ENCODE measurements at places on chromosomes 5 and 9.

DNA sequence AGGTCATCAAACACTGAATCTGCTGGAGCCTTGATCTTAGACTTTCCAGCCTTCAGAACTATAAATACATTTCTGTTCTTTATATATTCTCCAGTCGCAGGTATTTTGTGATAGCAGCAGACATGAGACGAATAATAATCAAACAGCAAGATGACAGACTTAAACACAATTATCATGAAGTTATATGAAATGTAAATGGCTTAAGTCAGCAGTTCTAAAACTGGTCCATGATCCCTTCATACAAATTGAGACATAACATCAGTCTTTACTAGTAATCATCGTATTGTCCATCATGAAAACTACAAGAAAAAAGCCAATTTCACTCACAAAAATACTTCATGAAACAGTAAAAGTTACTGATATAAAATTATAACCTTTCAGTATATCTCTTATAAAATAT is 101.8 kb downstream of the ZDHHC21 start:
- DNase-seq, result no peak

DNA sequence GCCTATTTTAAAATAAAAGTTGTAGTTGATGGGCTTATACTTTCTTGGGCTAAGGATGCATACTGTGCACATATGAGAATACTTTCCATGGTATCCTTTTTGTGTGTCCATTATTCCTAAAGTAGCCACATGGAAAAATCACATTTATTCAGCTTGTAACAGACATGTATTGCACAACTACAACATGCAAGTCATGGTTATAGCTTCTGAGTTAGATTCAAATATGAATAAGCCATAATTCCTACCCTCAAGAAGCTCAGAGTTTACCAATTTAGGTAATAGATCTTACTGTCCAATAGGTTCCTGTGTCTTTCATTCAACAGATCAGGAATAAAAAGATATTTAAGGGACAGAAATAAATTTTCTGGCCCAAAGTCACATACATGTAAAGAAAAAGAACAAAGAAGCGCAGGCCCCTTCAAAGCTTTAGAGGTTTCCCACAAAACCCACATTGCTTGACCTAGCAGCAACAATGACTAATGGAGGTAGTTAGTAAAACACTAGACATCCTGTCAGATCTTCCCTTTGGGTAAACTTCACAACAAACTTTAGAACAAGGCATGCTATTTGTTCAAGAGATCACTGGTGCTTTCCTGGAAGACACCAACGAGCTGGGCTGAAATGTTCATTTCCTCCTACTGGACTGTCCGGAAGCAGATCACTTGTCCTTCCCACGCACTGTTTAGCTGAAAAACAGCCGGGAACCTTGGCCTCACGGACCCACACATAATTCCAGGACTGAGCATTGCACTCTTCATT is 78.4 kb upstream of the ITGA1 start:
- DNase-seq, result no peak

- no peak for DNase-seq
These were observed 89.4 kb downstream of the DOCK8 start for GRCh38 chr9:304106-304505.

DNA sequence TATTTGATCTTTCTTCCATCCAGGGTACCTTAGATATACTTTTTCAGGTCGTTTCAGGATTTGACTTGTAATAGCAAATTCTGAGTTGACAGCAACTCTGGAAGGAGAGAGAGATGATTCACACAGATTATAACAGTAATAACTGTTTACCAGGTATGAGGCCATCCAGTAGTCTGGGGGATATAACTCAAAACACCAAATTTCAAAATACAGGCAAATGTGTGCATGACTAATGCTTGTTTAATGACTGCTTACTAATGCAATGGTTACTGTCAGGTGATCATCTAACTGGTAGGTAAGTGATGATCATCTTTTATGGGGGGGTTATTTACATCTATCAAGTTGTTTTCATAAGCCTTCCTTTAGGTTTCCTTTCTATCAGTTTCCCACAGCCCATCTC is 412.3 kb downstream of the MAT2B start:
- no peak for DNase-seq

DNA sequence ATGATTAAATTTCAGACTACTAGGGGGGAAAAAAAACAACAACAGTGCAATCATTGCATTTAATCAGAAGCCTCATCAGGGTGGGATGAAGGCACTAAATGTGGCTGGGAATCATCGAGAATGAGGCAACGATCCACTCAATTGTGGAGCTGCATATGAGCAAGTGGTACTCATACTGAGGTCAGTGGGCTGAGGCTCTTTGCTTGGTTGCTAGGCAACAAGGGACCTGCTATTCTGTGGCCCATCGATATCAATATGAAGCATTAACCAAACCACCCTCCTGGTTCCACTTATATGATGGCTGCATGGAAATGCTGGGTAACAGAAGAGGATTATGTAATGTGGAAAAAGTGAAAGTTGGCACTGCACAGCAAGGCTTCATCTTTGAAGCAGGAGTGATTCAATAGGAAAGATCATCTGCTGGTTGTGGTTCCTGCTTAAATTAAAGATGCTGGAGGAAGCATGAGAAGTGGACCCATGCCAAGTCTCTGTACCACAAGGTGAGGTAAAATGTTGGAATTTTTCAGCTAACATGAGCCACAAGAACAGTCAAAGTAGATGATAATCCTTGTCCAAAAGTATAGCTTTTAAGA is 159.8 kb upstream of the HMHB1 start:
- DNase-seq, result no peak

- DNase-seq, result no peak
These were observed 19.2 kb upstream of the SMC2 start for GRCh38 chr9:104074876-104075275.

- DNase-seq, result no peak
These were observed 10.8 kb downstream of the KCNT1 start for GRCh38 chr9:135712613-135713295.

DNA sequence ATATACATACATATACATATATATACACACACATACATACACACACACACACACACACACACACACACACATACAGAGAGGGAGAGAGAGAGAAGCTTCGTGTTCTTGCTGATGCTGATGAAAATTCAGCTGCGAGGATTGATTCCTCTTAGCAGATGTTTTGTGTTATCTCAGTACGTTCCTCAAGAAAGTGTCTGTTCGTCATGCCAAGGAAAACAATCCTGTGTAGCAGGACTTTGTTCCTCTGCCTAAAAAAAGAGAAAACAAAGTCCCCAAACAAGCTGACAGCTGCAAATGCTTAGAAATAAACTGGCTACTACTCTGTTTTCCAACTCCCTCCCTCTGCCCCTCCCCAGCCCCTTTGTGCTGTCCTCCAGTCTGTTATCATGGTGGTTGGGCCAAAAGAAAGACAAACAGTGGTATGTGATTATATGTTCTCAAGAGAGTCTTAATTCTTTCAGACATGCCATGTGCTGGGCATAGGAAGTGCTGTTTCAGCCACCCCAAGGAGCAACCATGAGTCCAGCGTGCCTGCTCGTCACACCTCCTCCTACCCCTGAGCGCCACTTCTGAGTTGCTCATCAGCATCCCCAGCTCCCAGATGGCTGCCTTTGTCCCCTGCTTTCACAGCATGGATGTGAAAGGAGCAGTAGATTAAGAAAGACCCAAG is 71.5 kb upstream of the EQTN start:
- DNase-seq, result no peak

DNA sequence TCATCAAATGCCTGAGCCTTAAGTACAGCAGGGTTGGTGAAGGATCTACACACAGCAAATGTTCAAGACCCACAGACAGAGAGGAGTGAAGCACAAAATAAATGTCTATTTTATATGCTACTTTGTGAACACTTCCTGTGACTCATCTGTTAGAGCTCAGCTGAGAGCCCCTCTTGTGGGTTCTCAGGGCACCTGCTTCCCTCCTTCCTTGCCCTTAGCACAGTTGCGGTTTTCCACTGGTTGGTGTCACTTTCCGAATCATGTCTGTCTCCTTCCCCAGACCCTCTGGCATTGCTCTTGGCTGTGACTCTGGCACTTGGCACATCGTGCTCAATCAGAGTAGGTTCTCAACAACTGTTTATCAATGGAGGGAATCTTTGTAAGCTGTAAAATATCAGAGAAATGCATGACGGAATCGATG is 128.5 kb upstream of the STC2 start:
- no peak for DNase-seq

Measured in stimulated activated CD4-positive, alpha-beta T cell treated with anti-CD3 and anti-CD28 coated beads, Interleukin-4, amount 100 ng/mL, for 1 hour (primary cell).